Sigmoid colon (tissue), 7 donors: ENCODE measurements at places on chromosomes 5 and 9. TPM values are rescaled to one million over a fixed set of nuclear protein-coding genes. Genes with fewer than 3 reads are reported as not detected.

GRCh38 chr9:132372177-132373095 lies 17.6 kb upstream of the SETX start:
- H3K4me3 ChIP-seq = no peak overlapping the region
- peaks cover 10% of the 10 kb centered on the region for H3K36me3 ChIP-seq
- H3K4me1 ChIP-seq = no peaks in the 10 kb centered on the region
- H3K27ac ChIP-seq = peak overlapping the region; percentile 51

- H3K27ac ChIP-seq = no peak overlapping the region
- no peak overlapping the region for H3K4me3 ChIP-seq
- H3K36me3 ChIP-seq = no peaks in the 10 kb centered on the region
- no peak for DNase-seq
- H3K27me3 ChIP-seq = no peaks in the 10 kb centered on the region
These were observed 1.7 kb downstream of the MYMK start for GRCh38 chr9:133523106-133523505.

Gene ZBED3
- total RNA-seq = 7.9 TPM

DNA sequence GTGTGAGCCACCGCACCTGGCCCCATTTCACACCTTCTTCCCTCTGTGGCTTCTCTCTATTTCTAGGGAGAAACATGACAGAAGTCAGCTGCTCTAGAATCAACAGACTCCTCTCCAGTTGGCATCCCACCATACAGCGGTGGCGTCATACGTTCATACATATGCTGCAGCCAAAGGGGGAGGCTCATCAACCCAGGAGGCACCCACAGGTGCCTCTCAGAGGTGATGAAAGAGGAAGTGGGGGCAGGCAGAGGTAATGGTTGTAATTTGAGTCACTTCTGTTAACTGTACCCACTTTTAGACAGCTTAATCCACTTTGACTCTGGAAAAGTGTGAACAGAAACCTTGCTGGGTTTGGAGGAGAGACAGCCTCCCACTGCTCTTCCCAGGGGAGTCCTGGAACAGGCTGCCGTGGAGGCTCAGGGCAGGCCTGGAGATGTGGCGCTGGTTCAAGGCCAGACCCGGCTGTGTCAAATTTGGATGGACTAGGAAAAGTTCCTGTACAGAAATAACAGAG lies 47.3 kb upstream of the SUB1 start:
- H3K27ac ChIP-seq = no peak overlapping the region
- H3K4me3 ChIP-seq = no peak overlapping the region
- H3K36me3 ChIP-seq = no peaks in the 10 kb centered on the region
- no peaks in the 10 kb centered on the region for H3K27me3 ChIP-seq
- no peaks in the 10 kb centered on the region for H3K4me1 ChIP-seq
- DNase-seq = no peak

Gene STC2
- 13.7 TPM for total RNA-seq

Gene TSSK1B
- total RNA-seq = not detected

- no peaks in the 10 kb centered on the region for H3K27me3 ChIP-seq
- DNase-seq = no peak
- no peak overlapping the region for H3K4me3 ChIP-seq
- H3K4me1 ChIP-seq = no peaks in the 10 kb centered on the region
These were observed 13.8 kb downstream of the AOPEP start for GRCh38 chr9:94740145-94740840.
